ENCODE measurements at places on chromosomes 16 and 17. TPM values are rescaled to one million over a fixed set of nuclear protein-coding genes. Genes with fewer than 3 reads are reported as not detected.

SEPTIN12 gene
- not detected for total RNA-seq

- H3K27me3 ChIP-seq, result peaks cover 41% of the 10 kb centered on the region
- H3K36me3 ChIP-seq, result no peaks in the 10 kb centered on the region
- H3K4me3 ChIP-seq, result peak overlapping the region; percentile 85
- H3K4me1 ChIP-seq, result peaks cover 12% of the 10 kb centered on the region
- no peak overlapping the region for H3K27ac ChIP-seq
Observed at GRCh38 chr17:57954397-57955182, 622 bp downstream of the CUEDC1 start.

DYNLRB2 gene
- not detected for total RNA-seq

GRCh38 chr16:14562691-14563491, 67.2 kb downstream of the PARN start:
- no peaks in the 10 kb centered on the region for H3K27me3 ChIP-seq
- H3K4me3 ChIP-seq, result no peak overlapping the region
- DNase-seq, result peak; percentile 55
- peak overlapping the region; percentile 59 for H3K27ac ChIP-seq

DNA sequence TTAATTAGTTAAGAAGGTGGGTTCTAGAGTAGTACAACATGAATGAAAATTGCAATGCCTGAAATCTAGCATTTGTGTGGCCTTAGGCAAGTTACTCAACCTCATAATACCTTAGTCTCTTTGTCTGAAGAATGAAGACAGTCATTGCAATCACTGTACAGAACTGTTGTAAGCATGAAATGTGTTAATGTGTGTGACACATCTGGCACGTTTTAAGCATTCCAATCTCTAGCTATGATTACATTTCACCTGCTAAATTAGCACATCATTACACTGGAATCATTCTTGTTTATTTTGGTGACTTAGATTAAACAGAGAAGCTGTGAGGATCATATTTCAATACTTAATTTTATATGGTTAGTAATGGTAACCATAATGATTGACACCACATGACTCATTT, 629.7 kb upstream of the KIF2B start:
- DNase-seq, result no peak
- H3K27ac ChIP-seq, result no peak overlapping the region
- no peaks in the 10 kb centered on the region for H3K4me1 ChIP-seq
- no peak overlapping the region for H3K4me3 ChIP-seq
- H3K36me3 ChIP-seq, result no peaks in the 10 kb centered on the region
- H3K27me3 ChIP-seq, result no peaks in the 10 kb centered on the region

DNA sequence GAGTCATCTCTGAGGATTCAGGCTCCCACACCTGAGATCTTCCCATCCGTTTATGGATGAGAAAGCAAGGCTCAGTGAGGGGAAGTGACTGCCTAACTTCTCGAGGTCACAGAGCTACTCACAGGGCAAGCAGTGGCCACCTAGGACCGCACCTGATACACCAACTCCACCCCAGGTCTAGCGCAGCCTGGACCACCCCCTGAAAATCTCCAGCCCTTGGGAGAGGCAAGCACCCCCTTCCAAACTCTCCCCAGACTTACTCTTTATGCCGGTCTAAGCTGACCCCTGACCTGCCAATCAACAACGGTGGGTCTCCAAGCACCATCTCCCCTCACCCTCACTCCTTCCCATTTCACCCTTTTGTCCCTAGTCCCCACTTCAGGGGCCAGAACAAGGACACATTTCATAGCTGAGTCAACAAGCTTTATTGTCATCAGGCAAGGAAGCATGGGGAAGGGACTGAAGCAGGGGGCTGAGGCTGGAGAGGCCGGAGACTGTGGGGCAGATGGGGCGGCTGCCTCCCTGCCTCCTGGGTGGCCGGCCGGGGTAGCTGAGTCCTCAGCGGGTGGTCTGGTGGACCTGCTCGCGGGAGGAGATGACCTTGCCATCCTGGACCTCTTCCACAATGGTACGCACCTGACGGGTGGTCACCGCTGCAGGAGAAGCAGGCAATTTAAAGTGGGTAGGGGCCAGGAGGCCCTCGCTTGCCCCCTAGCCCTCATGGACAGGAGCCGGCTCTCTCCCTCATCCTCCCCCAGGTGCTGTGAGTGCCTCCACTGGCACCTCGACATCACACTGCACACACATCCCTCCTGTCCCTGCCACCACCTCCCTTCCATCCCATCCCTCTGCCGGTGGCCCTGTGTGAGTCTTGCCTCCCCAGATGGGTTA, 5.1 kb downstream of the KRT17 start:
- no peak overlapping the region for H3K27ac ChIP-seq
- H3K4me3 ChIP-seq, result no peak overlapping the region
- H3K36me3 ChIP-seq, result no peaks in the 10 kb centered on the region
- H3K27me3 ChIP-seq, result no peaks in the 10 kb centered on the region
- peaks cover 4% of the 10 kb centered on the region for H3K4me1 ChIP-seq

- no peaks in the 10 kb centered on the region for H3K36me3 ChIP-seq
- no peak overlapping the region for H3K4me3 ChIP-seq
- no peak for DNase-seq
- no peak overlapping the region for H3K27ac ChIP-seq
- H3K27me3 ChIP-seq, result no peaks in the 10 kb centered on the region
- H3K4me1 ChIP-seq, result no peaks in the 10 kb centered on the region
Observed at GRCh38 chr16:88070341-88070740, 119.1 kb downstream of the BANP start.

RECQL5 gene
- 22.7 TPM for total RNA-seq
